Omental fat pad (tissue), 4 donors: ENCODE measurements at places on chromosomes 3 and 15. TPM values are rescaled to one million over a fixed set of nuclear protein-coding genes. Genes with fewer than 3 reads are reported as not detected.

Gene SNURF
- 2.7 TPM for total RNA-seq

Gene SH2D7
- total RNA-seq, result not detected

Gene GOLGA6L10
- 1.3 TPM for total RNA-seq

Gene GOLGA6B
- not detected for total RNA-seq

Gene SLC9C1
- total RNA-seq, result 0.72 TPM

Gene HTR3E
- not detected for total RNA-seq

Gene ANKRD34C
- total RNA-seq, result not detected

Gene CADPS
- 4.4 TPM for total RNA-seq

Gene FGD5
- total RNA-seq, result 18.8 TPM

Gene RNF13
- total RNA-seq, result 103 TPM

Gene IGDCC3
- total RNA-seq, result not detected

GRCh38 chr15:56242576-56243162, 1.0 kb downstream of the RFX7 start:
- DNase-seq, result no peak

GRCh38 chr15:57495041-57495440, 96.7 kb upstream of the MYZAP start:
- no peak for DNase-seq

DNA sequence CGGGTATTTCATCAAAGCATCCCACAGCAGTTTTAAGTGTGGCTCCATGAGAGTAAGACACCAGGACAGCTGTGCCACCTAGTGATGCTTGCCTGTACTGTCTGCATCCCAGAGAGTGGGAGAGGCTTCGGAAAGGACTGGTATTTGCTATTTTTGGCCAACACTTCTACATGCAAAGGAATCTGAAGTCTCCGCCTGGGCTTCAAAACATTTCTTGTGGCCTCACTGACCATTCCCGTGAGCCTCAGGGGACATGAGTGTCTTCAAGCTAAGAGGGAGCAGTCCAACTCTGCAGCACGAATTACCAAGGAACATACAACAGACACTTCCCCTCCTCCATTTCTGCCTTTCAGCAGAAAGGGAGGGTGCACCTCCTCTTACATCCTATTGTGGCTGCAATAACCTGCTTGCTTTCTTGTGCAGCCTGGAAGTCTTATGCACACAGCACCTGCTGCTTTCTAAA, 177.5 kb downstream of the RORA start:
- no peak for DNase-seq

- no peak for DNase-seq
Observed at GRCh38 chr3:132228923-132229322, 88.3 kb upstream of the ACP3 start.

DNA sequence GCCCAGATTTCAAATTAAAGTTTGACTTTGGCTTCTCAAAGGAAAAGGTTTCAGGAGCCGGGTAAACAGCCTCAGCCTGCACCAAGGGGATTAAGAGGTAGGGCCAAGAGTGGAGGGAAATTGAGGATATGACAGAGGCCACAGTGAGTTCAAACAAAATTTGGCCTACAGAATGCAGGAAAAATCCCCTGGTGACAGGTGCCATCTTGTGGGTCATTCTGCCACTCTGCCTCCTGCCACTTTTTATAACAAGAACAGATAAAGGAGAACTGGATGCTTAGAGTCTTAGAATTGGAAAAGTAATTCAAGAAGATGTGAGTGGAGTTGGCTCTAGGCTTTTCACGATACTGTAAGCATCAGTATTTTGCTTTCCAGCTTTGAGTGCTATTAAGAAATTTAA, 253.2 kb downstream of the NR2F2 start:
- DNase-seq, result no peak

GRCh38 chr3:193897731-193898180, 238.2 kb upstream of the HES1 start:
- no peak for DNase-seq

GRCh38 chr3:159609625-159610024, 379.0 kb upstream of the IL12A start:
- no peak for DNase-seq

GRCh38 chr3:112046599-112046998, 12.1 kb downstream of the TMPRSS7 start:
- no peak for DNase-seq

DNA sequence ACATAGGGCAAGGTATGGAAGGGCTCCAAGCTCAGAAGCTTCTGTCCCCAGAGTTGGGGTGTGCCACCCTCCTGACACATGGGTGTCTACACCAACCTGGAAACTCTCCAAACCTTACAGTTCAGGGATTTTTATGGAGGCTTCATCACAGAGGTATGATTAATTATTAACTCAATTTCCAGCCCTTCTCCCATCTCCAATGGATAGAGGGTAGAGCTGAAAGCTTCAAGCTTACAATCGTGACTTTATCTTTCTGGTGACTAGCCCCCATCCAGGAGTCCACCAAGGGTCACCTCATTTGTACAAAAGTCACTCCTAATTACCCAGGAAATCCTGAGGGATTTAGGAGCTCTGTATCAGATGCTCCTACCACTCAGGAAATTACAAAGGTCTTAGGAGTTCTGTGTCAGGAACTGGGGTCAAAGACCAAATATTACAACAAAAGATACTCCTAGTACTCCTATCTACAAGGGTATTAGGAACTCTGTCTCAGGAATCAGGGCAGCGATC, 62.7 kb downstream of the TFDP2 start:
- no peak for DNase-seq

- no peak for DNase-seq
Observed at GRCh38 chr15:90261811-90262210, 3.7 kb upstream of the NGRN start.

DNA sequence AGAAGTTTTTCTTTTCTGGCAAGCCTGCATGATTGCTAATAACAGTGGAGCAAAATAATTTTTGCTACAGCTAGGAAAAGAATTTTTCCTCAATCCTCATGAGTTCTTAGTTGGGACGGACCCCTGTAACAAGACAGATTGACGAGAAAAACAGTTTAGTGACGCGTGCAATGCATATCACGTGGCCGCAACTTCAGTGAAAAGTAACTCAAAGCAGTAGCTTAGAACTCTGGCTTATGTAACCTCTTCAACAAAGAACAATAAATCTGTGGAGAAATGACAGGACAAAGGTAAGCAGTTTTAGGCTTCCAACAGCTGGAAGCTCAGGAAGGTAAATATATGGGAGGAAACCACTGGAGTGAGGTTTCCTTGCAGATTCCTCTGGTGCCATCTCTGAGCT, 19.7 kb downstream of the FAM107A start:
- DNase-seq, result no peak

GRCh38 chr3:13401149-13401548, 19.0 kb downstream of the NUP210 start:
- DNase-seq, result no peak

DNA sequence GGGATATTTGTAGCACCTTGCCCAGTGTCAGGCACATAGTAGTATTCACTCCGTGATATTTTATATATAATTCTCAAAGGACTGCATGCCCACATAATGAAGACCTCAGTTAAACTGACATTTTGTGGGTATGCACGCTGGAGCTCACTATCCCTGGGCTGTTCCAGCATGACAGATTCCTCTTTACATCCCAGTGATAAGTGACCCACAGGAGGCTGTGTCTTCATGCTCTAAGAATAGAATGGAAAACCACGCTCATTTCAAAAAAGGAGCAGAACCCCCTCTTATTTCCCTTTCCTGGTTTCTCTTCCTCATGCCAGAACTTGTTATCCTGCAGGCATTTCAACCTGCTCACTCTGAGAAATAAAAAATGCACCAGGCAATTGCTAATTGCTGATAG, 717.5 kb downstream of the AGBL1 start:
- DNase-seq, result no peak

GRCh38 chr15:87863152-87863551, 393.4 kb downstream of the NTRK3 start:
- DNase-seq, result no peak

- no peak for DNase-seq
Observed at GRCh38 chr3:169334991-169335390, 328.5 kb downstream of the MECOM start.

- DNase-seq, result no peak
Observed at GRCh38 chr3:111881480-111881879, 22.4 kb downstream of the PHLDB2 start.

DNA sequence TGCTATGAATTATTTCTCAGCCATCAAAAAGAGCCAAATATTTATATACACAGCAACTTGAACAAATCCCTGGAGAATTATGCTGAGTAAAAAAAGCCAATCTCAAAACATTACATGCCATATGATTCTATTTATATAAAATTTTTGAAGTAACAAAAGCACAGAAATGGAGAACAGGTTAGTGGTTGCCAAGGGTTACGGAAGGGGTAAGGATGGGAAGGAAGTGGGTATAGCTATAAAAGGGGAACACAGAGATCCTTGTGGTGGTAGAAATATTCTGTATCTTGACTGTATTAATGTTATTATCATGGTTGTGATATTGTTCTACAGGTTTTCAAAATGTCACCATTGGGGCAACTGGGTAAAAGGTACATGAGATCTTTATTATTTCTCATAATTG, 62.3 kb upstream of the ASB14 start:
- DNase-seq, result no peak

DNA sequence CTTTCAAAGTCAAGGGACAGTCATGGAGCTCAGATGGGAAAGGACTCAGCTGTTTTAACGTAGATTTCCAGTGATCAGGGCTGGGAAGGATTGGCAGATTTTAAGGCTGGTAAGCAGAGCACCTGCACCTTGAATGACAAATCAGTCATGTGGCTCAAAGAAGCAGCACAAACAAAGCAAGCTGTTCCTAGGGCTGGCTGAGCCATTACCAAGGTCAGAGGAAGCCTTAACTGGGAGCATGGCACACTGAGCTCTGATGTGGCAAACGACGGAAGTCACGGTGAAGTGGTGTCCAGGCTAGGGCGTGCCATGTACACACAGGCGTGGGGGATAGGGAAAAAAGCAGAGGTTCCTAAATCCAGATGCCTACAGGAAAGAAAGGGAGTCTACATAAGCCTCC, 84.6 kb upstream of the PFN2 start:
- no peak for DNase-seq

- DNase-seq, result no peak
Observed at GRCh38 chr15:32730677-32731654, 13.2 kb downstream of the GREM1 start.

DNA sequence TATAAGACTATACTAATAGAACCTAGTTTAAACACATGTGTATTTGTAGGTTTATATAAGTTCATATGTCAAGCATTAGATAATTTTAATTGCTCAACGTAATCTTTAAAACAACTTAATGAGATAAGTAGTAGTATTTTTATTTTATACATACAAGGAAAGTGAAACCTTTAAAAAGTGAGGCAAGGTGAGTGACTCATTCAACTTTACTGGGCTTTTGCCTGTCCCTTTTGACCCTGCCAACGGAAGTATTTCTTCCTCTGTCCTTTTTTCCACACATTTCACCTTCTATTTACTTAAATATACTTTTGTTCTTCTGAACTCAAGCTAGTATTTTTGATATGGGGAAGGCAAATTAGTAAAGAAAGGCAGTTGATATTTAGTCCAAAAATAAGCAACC, 78.5 kb downstream of the KBTBD8 start:
- no peak for DNase-seq

GRCh38 chr3:78086150-78086549, 1046.3 kb downstream of the ROBO2 start:
- no peak for DNase-seq

GRCh38 chr15:57133127-57133968, 214.9 kb downstream of the TCF12 start:
- DNase-seq, result no peak

- no peak for DNase-seq
Observed at GRCh38 chr15:85331655-85332285, 48.6 kb upstream of the AKAP13 start.

- no peak for DNase-seq
Observed at GRCh38 chr3:24160424-24161095, 215.5 kb downstream of the NR1D2 start.

- no peak for DNase-seq
Observed at GRCh38 chr3:61777483-61777882, 216.1 kb downstream of the PTPRG start.
